Midbrain (tissue), 1 donor: ENCODE measurements at places on chromosomes 16 and 17.

DNA sequence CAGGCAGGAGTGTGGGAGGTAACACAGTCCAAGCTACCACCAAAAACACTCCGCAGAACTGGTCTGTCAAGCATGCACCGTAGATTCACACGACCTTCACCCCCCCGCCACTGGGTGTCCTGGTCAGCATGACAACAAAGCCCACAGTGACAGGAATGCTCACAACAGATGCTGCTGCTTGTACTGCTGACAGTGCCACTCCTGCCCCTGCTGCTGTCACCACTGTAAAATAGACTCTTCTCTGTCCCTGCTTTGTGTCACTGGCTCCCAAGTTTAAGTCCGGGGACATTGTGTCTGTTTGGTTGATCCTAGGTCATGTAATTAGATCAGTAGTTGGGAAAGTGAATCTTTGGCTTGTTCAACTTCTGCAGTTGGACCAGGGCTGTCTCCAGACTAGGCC lies 7.0 kb upstream of the ODF4 start:
- no peak for DNase-seq

DNA sequence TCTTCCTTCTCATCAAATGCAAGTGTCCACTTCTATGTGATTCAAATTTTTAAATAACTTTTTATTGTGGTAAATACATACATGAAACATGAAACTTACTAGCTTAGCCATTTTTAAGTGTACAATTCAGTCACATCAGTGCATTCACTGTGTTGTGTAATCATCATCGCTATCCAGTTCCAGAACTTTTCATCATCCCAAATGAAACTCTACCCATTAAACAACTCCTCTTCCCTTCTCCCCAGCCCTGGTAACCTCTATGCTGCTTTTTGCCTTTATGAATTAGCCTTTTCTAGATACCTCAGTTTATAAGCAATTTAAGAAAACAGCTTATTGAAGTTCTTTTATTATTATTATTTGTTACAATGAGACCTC lies 41.1 kb upstream of the IL34 start:
- no peak for DNase-seq

DNA sequence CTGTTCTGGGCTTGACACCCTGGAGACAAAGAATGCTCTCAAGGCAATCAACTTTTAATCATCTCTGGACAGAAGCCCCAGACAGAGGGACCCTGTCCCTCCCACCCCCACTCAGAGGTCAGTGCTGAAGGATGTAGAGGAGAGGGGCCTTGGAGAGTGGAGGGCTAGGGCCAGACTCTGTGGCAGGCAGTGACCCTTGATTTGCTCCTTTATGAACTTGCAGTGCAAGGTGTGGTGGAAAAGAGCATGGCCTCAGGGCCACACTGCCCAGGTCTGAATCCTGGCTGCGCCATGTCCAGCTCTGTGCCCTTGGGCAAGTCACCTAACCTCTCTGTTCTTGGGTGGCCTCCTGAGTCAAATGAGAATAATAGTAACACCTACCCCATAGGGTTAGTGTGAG lies 134.3 kb downstream of the TMEM132E start:
- DNase-seq = no peak

- DNase-seq = no peak
Measured at GRCh38 chr17:32558997-32559650, 72.3 kb downstream of the CDK5R1 start.

DNA sequence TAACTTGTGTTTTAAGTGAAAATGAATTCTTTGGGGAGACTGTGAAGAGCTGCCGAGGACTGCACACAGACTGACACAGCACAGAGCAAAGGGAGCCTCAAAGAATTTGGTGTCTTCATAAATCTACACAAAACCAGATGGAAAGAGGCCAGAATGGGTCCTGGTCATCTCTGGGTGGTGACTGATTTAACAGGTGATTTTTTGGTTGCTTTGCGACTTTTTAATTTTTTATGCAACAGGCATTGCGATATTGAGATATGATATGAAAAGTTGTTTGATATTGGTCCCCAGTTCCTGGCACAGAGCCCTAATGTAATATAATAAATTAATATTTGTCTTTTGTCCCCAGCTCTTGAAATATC lies 12.6 kb upstream of the EIF1 start:
- no peak for DNase-seq
